Pericardium fibroblast (primary cell): ENCODE measurements at places on chromosomes 12 and 14. TPM values are rescaled to one million over a fixed set of nuclear protein-coding genes. Genes with fewer than 3 reads are reported as not detected.

TOMM20L gene
- total RNA-seq: not detected in 2 replicates

PYGL gene
- 57.3 and 64.6 TPM in 2 replicates for total RNA-seq

CCDC38 gene
- not detected in 2 replicates for total RNA-seq

RNASE3 gene
- not detected in 2 replicates for total RNA-seq

ATL1 gene
- total RNA-seq: 5.7 and 11.8 TPM in 2 replicates
